T-helper 9 cell (primary cell): ENCODE measurements at places on chromosomes 12 and 14.

DNA sequence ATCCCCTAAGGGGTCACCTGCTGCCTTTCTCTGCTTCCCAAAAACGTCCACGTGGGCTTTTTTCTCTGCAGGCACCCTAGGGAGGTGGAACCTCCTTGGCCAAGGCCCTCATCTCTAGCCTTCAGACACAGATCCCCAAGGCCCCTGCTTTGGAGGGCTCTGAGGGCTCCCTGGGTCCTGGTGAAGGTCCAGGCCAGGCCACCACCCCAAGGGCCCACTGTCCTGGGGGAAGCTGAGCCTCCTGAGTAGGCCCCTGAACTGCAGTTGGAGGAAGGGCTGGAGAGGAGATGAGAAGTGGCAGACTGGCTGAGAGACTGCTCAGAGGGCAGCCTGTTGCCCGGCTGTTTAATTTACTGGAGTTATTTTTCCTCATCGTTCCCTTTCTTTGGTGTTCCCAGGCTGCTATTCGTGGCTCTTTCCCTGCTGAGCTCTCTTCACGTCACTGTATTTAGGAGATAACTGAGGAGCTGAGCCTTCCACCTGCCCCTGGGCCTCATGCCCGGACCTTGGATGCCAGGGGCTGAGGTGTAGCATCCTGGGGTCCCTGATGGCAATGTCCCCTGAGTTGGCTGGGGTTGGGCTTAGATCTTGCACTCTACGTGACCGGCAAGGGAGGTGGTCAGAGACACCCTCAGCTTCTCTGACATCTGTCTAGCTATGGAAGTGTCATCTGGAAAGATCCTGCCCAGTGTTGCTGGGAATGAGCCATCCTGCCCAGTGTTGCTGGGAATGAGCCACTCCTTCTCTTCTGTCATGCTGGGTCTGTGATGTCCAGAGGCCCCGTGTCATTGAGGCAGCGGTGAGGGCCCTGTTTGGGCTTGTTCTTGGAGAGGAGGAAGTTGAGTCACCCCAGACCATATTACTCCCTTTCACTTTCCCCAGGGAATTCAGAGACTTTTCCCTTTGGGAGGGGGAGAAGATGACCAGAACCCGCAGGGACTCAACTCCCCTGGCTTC is 139.8 kb downstream of the TSPAN9 start:
- no peak for DNase-seq

GRCh38 chr14:34554540-34555250 is 15.2 kb upstream of the EAPP start:
- no peak for DNase-seq

DNA sequence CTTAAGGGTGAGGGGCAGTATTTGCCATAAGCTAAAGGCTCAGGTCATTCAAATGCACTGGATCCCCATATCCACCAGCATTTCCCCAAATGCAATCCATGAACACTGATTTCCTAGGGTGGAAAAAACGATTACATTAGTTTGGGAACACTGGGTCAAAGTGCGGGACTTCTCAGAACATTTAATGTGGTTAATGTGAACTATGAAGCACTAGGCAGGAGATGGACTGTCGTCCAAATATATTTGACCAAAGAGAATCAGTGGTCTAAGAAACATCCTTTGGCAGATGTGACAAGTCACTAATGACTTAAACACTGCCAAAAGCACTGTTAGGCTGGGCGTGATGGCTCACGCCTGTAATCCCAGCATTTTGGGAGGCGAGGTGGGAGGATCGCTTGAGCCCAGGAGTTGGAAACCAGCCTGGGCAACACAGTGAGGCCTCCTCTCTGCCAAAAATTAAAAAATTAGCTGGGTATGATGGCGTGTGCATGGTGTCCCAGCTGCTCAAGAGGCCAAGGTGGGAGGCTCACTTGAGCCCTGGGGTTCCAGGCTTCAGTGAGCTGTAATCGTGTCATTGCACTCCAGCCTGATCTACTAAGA is 205.4 kb downstream of the CALM1 start:
- DNase-seq, result no peak

DNA sequence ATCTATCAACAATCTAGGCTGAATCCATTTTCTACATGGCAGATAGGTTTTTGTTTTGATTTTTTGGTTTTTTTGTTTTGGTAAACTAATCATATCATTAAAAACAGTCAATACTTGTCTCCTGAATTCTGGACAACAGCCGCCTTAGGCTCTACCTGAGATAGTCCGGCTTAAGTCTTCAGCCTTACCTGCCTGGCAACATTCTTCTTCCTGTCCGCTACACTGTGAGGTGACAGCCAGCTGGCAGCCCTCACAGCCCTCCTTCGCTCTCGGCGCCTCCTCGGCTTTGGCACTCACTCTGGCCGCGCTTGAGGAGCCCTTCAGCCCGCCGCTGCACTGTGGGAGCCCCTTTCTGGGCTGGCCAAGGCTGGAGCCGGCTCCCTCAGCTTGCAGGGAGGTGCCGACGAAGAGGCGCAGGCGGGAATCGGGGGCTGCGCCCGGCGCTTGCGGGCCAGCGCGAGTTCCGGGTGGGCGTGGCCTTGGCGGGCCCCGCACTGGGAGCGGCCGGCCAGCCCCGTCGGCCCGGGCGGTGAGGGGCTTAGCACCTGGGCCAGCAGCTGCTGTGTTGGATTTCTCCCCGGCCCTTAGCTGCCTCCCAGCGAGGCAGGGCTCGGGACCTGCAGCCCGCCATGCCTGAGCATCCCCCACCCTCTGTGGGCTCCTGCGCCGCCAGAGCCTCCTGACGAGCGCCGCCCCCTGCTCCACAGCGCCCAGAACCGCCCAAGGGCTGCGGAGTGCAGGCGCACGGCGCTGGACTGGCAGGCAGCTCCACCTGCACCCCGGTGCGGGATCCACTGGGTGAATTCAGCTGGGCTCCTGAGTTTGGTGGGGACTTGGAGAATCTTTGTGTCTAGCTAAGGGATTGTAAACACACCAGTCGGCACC is 49.0 kb downstream of the MDGA2 start:
- DNase-seq, result no peak
